ENCODE measurements at places on chromosomes 1 and 21.

- DNase-seq: no peak
Measured at GRCh38 chr1:159664247-159664646, 50.1 kb downstream of the CRP start.

DNA sequence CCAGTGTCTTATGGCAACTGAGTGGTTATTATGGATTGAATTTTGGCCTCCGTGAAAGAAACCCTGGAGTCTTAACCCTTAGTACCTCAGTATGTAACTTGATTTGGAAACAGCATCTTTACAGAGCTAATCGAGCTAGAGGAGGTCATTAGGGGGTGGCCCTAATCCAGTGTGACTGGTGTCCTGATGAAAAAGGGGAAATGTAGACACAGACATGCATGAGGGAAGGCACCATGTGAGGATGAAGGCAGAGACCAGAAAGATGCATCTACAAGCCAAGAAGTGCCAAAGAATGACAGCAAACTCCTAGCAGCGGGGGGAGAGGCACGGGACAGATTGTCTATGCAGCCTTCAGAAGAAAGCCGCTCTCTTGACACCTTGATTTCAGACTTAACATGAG lies 14.7 kb downstream of the DOP1B start:
- no peak for DNase-seq

DNA sequence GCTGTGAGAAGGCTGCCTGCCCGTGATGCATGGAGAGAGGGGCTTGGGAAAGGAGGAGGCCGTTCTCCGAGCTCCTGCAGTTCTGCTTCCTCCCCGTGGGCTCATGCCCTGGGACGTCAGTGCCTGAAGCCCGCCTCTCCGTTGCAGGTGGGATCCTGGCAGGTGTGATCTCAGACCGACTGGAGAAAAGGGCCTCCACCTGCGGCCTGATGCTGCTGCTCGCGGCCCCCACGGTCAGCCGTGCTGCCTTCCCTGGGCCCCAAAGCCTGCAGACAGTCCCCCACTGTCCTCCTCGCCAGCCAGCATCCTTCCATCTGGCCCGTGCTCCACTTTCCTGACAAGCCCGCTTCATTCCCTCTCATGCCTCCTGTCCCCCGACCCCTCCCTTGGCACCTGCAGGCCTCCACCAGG lies 50.9 kb downstream of the SLC37A1 start:
- no peak for DNase-seq

GRCh38 chr1:20472860-20473711 lies 12.9 kb downstream of the CAMK2N1 start:
- no peak for DNase-seq

- no peak for DNase-seq
Measured at GRCh38 chr1:109271458-109271857, 11.5 kb downstream of the PSRC1 start.

GRCh38 chr1:150979092-150980056 lies 2.7 kb upstream of the ANXA9 start:
- DNase-seq: peak; percentile 93

- no peak for DNase-seq
Measured at GRCh38 chr1:218529646-218530300, 184.6 kb downstream of the TGFB2 start.

Measured in activated CD4-positive, alpha-beta T cell treated with anti-CD3 and anti-CD28 coated beads, Interleukin-2, amount 10 ng/mL, durations not matched to agents 7 days and 5 days (primary cell).